Stimulated activated CD8-positive, alpha-beta memory T cell treated with anti-CD3 and anti-CD28 coated beads, Interleukin-4, amount 100 ng/mL, for 1 hour (primary cell): ENCODE measurements at places on chromosomes 3 and 15.

GRCh38 chr3:49173116-49173791, 1.9 kb downstream of the KLHDC8B start:
- DNase-seq: no peak

DNA sequence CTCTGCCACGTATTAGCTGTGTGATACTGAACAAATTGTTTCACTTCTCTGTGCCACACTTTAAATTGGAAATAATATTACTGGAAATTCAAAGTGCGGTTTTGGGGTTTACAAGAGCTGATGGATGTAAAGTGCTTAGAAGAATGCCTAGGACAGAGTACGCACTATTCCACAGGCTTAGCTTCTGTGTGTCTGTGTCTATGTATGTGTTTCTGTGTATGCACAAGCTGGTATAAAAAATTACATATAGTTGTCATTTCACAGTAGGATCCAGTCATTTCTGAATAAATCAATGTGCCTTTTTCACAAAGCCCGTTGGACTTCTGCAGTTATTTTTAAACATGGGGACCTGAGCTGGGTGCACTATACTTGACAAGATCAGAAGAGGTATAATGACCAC, 370.4 kb downstream of the TUSC7 start:
- no peak for DNase-seq

DNA sequence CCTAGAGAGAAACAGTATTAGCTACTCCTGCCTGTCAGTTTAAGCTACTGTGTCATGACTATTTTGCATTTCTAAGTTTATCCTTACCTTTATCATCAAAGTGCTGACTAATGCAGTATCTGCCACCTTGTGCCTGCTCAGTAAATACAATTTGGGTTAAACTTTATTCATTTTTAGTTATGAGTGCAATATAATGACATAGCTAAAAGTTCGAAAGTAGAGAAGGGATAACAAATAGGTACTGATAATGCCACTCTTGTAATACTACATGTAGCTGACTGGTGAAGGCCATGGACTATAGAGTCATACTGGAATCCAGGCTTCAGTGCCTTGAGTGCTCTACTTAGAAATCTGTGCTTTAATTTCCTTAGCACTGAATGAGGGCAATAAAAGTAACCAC, 480.8 kb upstream of the TPRG1 start:
- DNase-seq: no peak

- DNase-seq: no peak
These were observed 58.9 kb downstream of the ITGA11 start for GRCh38 chr15:68373028-68373427.
